ENCODE measurements at places on chromosomes 3 and 15.

DNA sequence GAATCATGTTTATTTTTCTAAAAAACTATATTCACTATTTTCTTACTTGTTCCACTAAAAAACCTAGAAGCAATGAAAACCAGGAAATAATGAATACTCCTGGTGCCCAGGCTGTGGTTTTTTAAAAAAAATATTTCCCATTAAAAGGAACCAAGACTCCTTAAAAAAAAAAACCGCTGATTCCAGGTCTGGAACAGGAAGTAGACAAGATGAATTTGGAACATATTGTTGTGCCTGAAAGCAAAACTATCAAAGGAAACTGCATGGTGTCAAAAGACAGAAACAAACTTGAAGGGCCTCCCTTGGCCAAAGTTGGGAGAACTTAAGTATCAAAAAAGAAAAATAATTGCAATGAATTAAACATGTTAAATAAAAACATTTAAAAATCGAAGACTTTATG lies 245.3 kb upstream of the P2RY1 start:
- DNase-seq: no peak

DNA sequence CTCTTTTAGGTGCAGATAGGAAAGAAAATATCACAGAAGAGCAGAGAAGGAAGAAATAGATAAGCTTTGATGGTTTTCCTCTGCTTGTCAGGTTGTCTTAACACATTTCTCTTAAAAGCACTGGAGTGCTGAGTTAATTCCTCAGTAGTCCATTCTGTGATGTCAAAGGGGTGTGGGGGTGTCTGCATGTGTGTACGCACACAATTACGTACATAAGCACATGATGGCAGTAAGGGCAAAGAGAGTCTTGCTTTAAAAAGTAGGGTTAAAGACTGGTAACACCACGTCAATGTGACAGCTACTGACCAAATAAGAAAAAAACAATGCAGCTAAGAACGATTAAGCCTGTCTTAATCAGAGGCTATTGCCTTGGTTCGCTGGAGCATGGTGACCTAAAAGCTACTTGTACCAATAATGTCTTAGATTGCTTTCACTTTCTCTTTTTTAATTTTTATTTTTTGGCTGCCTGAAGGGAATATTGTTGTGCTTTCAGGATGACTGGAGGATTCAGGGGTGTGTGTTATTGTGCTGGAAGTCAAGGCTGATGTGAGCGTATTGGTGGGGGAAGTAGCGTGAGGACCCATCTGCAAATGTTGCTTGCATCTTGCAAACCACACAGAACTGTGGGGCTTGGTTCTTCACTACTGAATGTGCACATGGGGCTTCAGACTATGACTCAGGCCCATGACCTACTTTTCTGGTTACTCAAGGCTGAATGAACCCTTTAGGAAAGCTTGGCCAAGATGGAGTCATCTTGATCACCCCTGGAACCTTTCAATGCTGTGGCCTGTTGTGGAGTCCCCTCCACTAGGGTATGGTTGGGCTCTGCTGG lies 417.8 kb upstream of the TPM1 start:
- no peak for DNase-seq

GRCh38 chr15:66944121-66944520 lies 121.3 kb upstream of the SMAD3 start:
- no peak for DNase-seq

DNA sequence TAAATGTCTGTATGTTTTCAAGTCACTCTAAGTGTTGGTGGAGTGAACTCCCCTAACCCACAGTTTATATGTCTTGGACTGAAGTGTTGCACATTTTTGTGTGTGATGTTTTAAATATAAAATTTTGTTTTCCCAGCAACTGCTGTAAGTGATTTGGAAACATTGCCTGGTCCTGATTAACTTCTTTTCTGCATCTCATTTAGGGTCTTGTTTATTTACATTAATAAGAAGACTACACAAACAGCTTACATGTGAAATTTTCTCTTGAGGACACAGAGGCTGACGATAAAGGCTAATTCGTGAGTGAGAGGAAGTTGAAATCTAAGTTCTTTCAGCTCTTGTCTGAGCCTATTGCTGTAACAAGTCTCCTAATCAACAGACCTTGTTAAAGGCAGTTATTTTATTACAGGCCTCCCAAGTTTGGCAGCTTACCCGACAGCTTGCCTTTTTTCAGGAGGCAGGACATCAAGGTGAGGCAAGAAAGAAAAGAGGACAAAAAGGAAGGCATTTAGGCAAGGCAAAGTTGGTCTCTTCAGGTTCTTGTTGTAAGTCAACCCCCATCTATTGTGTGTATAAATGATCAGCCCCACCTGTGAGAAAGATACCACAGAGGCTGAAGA lies 177.7 kb upstream of the NR2E3 start:
- DNase-seq: no peak

GRCh38 chr3:197963019-197963637 lies 3.1 kb downstream of the LMLN start:
- DNase-seq: no peak

- DNase-seq: no peak
Observed at GRCh38 chr15:71526060-71526820, 284.1 kb upstream of the NR2E3 start.

DNA sequence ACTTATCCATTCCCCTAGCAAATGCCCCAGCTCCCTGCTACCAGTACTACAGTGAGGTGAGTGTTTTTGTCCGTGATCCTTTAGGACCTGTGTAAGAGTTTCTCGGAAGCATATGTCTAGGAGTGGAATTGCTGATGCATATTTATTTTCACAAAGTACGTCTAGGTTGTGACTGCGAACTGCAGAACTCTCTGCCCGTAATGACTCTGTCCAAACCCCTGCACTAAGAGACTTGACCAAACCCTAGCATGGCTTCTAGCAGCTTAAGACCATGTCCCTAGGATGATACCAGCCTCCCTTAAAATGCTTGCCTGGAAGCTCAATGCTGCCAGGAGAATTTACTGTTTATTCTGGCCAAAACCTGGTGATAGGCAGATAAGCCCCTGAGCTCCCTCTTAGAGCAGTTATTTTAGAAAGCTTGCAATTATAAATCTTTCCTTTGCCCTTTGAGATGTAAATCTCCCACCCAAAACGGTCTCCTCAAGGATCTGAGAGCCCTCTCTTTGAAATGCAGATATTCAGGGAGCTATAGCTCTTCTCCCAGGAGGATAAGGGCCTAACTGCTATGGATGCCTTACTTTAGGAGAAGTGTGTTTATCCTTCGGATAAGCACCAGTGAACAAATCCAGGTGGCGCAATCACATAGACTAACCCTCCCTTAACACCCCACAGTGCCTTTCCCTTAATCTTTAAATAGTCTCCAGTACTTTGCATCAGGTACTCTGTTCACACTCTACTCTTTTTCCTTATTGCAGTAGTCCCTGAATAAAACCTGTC lies 14.7 kb upstream of the CA12 start:
- DNase-seq: no peak

GRCh38 chr3:66484106-66484844 lies 16.5 kb downstream of the LRIG1 start:
- DNase-seq: no peak

- no peak for DNase-seq
Observed at GRCh38 chr3:175477651-175478224, 618.6 kb downstream of the NAALADL2 start.

DNA sequence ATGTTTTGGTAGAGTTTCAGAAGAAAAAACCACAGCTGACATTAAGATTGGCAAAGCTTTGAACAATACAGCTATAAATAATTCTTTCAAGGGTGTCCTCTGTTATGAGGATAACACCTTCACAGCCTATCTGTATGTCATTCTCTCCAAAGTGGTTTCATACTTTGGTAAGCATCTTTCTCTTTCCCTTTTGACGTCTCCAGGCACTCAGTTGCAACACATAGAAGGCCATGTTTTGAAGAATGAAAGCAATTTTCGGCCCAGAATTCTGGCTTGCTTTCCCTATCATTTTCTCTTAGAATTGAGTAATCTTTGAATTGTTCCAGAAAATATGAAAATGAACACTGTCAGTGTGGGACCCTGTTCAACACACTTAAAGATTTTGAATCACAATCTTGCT lies 200.0 kb upstream of the CBLB start:
- no peak for DNase-seq

GRCh38 chr3:121467085-121467484 lies 78.7 kb downstream of the POLQ start:
- no peak for DNase-seq

- DNase-seq: no peak
Observed at GRCh38 chr3:64082961-64083541, 59.8 kb upstream of the PSMD6 start.

GRCh38 chr3:169362301-169362700 lies 301.2 kb downstream of the MECOM start:
- DNase-seq: no peak

GRCh38 chr15:101239724-101240136 lies 12.1 kb downstream of the CHSY1 start:
- no peak for DNase-seq

GRCh38 chr3:193391902-193392301 lies 13.3 kb upstream of the ATP13A5 start:
- no peak for DNase-seq

DNA sequence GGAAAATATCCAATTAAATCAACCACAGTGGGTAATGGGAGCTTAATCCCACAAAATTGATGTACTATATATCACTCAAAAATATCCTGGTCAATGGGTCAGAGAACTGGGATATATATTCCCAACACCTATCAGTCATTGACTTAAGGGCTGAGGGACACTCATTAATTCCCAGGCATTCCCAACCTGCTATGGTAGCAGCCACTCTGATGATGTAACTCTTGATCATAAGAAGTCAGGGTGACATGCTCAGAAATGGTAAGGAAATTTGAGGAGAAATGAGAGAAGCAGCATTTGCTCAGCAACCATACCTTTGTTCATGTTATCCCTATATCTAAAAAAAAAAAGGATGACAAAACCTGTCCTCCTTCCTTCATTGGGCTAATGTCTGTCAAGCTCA lies 3.1 kb upstream of the PLOD2 start:
- DNase-seq: no peak

- no peak for DNase-seq
Observed at GRCh38 chr3:57135964-57136719, 29.0 kb downstream of the IL17RD start.

- DNase-seq: no peak
Observed at GRCh38 chr3:94167796-94168195, 104.9 kb downstream of the NSUN3 start.

DNA sequence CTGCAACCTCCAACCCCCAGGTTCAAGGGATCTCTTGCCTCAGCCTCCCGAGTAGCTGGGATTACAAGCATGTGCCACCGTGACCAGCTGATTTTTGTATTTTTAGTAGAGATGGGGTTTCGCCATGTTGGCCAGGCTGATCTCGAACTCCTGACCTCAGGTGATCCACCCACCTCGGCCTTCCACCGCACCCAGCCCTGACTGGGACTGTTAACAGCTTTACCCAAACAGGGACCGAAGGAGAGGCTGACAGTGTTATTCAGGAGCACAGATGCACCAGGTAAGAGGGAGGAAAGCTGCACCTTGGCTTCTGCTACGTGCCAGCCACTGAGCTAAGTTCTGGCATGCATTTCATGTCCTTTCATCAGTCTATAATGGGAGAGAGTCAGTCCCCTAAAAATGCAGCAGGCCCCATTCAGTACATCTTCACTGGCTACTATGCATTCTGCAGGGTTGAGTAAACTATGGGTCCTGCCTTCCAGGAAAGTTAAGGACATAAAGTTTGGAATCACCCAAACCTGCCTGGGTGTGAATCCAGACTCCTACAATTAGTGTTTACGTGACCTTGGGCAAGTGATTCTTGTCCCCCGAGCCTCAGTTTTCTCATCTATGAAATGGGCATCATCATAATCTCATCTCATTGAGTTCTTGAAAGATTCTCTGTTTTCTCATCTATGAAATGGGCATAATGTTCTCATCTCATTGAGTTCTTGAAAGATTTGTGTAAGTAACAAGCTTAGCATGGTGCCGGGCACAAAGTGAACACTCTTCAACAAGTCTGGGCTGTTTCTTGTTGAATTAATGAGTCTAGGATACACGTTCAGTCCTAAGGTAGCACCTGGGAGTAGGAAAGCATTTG lies 82.2 kb downstream of the CPN2 start:
- DNase-seq: no peak

DNA sequence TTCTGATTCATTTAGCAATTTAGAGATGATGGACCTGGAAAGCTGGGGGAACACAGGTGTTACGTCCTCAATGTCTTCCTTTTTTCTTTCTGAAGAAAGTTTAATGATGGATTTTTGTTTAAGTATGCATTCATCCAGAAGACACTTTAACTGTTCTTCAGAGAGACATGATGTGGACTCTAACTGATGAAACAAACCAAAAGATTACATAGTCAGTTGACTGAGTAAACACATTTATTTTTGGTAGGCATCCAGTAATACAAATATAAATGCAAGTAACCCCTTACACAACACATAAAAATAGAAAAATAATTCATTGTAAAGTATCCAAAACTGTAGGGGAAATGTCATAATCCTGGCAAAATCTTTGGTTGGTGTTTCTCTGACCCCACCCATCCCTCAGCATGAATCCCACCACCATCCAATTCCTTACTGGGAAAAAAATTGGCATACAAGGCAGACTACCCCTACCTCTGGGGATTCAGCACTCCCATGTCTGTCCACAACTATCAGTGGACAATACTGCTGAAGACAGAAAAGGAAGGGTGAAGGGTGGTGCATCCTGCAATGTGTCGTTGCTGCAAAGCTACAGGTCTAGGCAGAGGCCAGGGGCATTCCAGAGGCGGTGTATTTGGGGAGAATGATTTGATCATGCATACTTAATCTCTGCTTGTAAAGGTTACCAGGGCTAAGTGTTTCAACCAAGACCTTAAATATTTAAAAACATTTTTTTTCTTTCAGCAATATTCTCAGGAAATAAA lies 37.4 kb downstream of the THBS1 start:
- no peak for DNase-seq

- no peak for DNase-seq
Observed at GRCh38 chr3:48852151-48852550, 4.5 kb upstream of the PRKAR2A start.

- no peak for DNase-seq
Observed at GRCh38 chr15:100726421-100727190, 124.2 kb downstream of the ASB7 start.
